ENCODE measurements at places on chromosomes 3 and 15.

DNA sequence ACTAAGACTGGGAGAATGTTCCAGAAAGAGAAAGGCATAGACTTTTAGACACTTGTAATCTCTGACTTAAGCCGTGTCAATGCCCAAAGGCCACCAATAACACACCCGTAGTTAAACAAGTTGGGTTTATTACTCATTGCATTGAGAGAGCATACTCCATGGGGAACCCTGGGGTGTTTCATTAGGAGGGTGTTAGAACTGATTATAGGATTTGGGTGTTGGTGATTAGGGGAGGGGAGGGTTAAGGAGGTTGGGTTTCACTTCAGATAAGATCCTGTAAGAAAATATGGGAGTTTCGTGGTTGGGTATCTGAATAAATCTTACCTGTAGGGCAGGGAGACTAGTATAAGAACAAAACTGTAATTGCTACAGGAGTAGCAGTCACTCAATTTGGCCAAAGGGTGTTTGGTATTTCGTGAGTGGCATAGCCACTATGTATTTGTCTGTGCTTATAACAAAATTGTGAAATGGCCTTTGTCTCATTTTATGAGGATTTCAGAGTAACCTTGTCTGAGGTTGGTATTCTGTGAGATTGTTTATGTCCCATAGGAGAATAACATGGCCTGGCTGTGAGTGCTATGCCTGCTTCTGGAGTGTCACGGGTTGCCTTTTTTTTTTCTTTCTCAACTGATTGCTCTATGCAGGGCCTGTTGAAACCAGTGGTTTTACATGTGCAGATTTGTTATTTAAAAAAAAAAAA, 2.9 kb downstream of the HACD3 start:
- no peak for DNase-seq

- DNase-seq: no peak
Measured at GRCh38 chr3:113668015-113668414, 28.4 kb downstream of the USF3 start.

GRCh38 chr3:188185717-188186251, 31.8 kb downstream of the LPP start:
- DNase-seq: no peak

DNA sequence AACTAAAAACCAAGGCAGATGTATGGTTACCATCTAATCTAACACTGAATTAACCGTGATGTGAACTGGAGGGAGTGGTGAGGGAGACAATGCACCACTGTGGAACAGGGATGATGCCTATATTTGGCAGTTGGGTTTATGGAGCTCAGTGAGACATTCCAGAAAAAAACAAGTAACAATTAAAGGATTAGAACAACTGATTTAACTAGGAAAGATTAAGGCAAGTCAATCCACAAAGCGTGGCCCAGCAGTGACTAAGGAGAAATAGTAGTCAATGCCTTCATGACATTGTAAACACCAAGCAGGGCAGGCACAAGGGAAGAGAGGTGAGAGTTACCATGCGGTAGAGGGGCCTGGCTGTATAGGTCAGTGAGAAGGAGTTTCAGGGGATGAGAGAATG, 38.1 kb downstream of the CHAC1 start:
- DNase-seq: no peak

- no peak for DNase-seq
Measured at GRCh38 chr15:89401631-89402517, 67.2 kb upstream of the POLG start.

DNA sequence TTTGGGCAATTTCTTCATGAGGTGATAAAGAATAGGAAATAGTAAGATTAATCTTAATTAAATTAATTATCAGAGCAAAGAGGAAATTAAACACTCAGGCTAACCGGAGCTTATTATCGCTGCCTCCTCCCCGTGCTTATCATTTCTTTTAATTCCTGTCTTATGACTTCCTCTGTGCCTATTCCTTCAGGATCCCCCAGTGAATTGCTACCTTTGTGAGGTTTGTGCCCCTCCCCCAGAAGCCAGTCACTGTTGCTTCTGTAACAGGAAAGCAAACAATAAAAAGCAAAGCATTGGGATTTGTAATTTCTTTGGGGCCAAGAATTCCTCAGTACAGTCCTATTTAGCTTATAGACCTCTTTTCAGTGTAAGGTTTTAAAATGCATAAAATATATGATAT, 164.5 kb downstream of the CADPS start:
- DNase-seq: no peak

DNA sequence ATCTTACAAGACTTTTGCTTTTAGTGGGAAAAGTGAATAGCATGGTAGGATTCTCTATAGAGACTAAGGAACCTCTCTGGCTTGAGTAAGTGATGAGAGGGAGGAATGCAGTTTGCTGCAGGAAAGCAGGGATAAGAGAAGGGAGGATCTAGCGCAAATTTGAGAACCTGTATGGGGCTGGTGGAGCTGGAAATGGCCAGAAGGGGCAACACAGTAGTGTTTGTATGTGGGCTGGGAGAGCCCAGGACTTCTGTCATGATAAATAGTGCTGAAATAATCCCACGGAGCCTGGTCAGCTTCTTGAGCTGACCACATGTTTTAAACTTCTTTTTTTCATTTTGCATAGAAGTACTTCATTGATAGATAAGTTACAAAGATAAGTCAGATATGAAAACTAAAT, 11.2 kb upstream of the SHC4 start:
- DNase-seq: no peak

GRCh38 chr3:128317101-128317697, 149.5 kb downstream of the DNAJB8 start:
- no peak for DNase-seq

GRCh38 chr15:64699751-64700388, 75.5 kb downstream of the RBPMS2 start:
- DNase-seq: no peak

DNA sequence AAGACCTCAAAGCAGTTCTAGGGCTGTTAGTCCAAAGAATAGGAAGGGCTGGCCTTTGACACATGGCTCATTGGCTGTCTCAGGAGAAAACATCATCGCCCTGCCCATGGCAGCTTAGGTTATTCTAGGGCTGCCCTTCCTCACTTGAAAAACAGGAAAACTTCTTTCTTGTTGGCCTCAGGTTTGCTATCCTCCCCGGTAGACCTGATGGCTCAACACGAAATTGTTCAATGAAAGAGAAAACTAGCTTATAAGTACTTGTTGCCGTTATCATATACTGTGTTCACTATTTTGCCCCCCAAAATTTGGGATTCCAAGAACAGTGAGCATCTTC, 602 bp upstream of the SLTM start:
- DNase-seq: no peak

GRCh38 chr3:141434255-141434654, 52.6 kb upstream of the RASA2 start:
- no peak for DNase-seq

GRCh38 chr15:79003896-79004295, 59.0 kb upstream of the CTSH start:
- DNase-seq: no peak

DNA sequence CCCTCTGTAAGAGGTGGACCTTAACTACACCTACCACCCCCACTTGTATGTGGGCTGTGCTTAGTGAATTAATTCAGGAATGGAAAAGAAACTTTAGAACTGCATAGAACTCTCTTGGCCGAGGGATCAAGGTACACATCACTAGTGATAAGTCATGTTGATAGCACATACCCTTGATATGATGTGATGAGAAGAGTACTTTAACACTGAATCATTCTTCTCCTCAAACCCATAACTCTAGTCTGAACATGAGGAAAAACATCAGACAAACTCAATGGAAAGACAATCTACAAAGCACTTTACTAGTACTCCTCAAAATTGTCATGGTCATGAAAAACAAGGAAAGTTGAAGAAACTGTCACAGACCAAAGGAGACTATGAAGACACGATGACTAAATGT, 87.6 kb downstream of the P2RY1 start:
- DNase-seq: no peak

- no peak for DNase-seq
Measured at GRCh38 chr3:31481697-31482096, 51.0 kb upstream of the STT3B start.
